Activated CD8-positive, alpha-beta memory T cell treated with anti-CD3 and anti-CD28 coated beads for 4 hours (primary cell): ENCODE measurements at places on chromosomes 2 and 18.

DNA sequence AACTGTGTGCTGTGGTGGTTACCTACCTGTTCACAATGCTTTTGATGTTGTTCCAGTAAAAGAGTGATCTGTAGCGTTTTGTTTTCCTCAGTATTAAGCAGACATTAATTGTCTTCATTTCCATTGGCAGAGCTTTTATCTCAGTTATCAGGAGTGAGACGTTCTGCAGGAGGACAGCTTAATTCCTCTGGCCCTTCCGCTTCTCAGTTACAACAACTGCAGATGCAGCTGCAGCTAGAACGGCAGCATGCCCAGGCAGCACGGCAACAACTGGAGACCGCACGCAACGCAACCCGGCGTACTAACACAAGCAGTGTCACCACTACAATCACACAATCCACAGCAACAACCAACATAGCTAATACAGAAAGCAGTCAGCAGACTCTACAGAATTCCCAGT is 78.3 kb downstream of the KCMF1 start:
- DNase-seq = no peak

GRCh38 chr2:96115631-96116423 is 544 bp downstream of the ADRA2B start:
- DNase-seq = no peak

GRCh38 chr2:20370191-20370590 is 19.5 kb upstream of the PUM2 start:
- no peak for DNase-seq

- no peak for DNase-seq
These were observed 63.1 kb downstream of the CXCR4 start for GRCh38 chr2:136054856-136055255.

DNA sequence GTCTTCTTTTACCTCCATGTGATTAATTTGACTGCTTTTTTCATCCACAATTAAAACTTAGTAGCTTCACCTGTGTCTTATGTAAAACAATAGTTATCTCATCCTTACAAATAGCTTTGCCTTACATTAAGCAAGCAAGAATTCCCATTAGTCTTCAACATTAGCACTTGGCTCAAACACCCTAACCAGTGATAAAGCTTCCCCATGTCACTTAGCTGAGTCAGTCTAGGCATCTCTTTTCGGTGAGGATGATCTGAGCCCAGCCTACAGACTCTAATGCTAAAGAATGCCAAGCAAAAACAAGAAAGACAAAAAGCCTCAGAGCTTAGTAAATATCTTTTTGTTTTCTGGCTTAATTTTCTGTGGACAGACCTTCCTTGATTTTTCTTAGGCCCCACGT is 26.1 kb downstream of the GAD1 start:
- DNase-seq = no peak

- no peak for DNase-seq
These were observed 50.2 kb upstream of the FHL2 start for GRCh38 chr2:105449076-105449475.

- no peak for DNase-seq
These were observed 115.7 kb downstream of the MTCL1 start for GRCh38 chr18:8821083-8821465.

- no peak for DNase-seq
These were observed 99.8 kb downstream of the SMAD7 start for GRCh38 chr18:48850822-48851598.

DNA sequence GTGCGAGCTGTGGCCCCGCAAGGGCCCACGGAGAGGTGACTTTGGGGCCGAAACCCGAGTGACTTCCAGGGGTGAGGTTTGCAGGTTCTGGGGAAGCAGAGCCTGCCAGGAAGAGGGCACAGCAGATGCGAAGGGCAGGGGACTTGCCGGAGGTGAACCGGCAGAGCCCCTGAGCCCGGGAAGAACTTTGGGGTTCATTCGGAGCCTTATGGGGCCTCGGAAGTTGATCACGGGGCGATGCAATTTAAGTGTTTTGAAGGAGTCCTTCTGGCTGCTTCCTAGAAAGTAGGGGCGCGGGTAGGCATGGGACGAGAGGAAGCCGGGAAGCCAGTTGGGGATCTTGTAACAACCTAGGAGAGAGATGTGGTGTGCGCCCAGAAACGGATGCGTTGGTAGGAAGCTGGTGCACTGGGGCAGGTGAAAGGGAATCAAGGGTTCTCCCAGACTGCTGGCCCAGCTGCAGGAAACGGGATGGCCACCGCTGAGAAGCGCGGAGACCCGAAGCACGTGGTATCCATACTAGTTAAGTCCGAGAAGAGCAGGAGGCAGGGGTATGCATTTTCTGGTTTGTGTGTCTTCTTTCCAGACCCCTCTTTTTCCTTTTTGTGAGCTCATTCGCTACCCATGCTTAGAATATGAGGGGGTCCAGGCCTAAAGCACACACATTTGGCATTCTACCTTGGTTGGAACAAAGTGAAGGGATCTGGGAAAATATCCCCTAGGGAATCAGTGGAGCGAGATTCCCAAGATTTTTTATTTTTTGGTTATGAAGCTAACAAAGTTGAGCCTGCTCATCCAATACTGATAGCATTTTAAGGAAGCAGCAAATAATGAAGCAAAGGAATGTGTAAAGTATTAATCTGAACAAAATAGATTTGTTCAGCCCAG is 758 bp downstream of the SCLY start:
- DNase-seq = no peak
